Umbilical cord (tissue), 2 donors: ENCODE measurements at places on chromosomes 7 and 10.

DNA sequence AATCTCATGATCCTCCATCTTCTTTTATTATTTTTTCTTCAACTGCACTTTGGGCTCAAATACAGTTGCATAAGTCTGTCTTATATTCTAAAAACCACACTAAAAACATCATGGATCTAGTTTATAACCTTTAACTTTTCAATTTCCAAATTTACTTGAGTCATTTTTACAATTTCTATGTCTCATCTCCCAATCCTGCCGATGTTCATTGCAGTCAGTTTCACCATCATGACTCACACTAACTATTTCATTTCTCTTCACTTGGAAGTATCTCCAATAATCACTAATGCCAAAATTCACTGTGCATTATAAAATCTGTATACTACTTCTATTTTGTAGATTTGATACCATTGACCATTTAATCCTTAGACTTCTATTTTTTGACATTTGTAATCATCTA lies 806.9 kb upstream of the SORCS1 start:
- DNase-seq = no peak

- DNase-seq = no peak
These were observed 54.1 kb upstream of the NPTX2 start for GRCh38 chr7:98562871-98563495.

DNA sequence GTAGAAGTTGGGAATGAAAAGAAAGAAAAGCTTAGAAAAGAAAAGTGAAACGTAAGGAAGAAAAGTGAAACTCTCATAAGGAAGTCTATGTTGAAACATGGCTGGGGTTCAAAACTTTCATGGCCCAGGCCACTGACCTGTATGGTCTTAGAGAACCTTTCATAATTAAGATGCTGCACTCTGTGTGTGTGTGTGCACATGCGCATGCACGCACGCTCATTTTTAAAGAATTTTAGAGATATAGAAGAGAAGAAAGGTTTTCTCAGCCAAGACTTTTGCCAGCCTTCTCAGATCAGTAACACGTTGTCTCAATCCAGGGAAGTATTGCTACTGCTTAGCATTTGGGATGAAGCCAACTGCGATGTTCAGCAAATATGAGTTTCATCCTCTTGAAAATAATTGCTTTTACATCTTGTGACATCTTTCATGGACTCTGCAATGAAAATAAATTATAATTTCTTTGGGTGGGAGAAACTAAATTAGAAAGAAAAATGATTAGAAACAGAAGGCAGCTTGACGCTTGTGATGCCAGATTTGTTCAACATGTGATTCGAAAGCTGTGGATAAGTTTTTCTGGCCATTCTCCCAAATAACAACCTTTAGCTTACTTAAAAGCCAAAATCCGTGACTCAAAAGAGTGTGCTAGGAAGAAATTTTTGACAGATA lies 16.2 kb upstream of the SLC26A4 start:
- peak; percentile 53 for DNase-seq

DNA sequence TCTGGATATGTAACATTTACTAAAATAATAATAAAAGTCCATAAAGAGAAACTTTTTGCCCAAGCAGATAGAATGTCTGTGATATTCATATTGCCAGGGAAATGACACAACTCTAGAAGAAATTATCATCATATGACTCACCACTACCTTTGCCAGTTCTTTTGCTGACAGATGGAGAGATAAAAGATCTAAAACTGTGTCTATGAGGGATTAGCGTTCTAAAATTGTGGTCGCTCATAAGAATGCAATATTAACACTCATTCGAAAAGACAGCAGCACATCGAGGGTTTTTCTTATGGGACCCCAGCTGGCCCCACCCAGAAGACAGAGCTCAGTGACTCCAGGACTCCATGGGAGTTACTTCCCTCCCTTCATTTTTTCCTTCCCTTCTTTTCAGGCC lies 16.6 kb upstream of the LANCL2 start:
- DNase-seq = peak; percentile 49

- DNase-seq = peak; percentile 40
These were observed 23.3 kb downstream of the CALML3 start for GRCh38 chr10:5547931-5548660.

- DNase-seq = no peak
These were observed 107.7 kb downstream of the GRID1 start for GRCh38 chr10:86258941-86259340.

- DNase-seq = no peak
These were observed 35.4 kb upstream of the CDK14 start for GRCh38 chr7:90560730-90561129.

DNA sequence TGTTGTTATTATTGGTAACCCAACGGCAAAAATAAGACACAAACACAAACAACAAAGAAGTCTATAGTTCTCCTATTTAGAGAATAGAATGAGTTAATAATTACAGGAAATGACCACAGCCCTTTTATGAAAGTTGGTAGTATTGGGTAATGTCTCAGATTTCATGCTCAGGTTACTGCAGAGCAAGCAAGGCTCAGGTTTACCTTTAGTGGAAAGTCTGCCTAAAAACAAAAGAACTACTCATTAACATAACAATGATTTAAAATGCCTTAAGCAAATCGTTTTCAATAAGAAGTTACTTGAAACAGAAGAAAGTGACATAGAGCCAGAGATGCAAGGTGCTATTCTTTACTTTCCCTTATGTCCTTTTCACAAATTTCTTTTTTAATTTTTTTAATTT lies 441.2 kb downstream of the PLXDC2 start:
- DNase-seq = no peak

- DNase-seq = peak; percentile 79
These were observed 20.2 kb upstream of the PDGFA start for GRCh38 chr7:539731-540411.

GRCh38 chr7:143199040-143199439 lies 15.8 kb downstream of the TAS2R39 start:
- DNase-seq = no peak

DNA sequence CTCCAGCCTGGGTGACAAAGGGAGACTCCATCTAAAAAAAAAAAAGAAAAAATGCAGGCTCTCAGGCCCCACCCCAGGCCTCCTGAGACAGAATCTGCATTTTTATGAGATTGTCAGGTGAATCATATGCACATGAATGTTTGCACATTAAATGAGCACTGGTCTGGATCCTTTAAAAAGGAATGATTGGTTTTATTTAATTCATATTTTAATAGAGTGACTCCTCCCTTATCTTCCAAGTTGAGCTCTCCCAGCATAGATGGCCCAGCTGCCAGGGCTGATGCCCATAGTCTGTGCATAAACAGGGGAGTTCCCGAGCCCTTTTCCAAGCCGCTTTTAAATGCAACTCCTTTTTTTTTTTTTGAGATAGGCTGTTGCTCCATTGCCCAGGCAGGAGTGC lies 28.5 kb downstream of the CUX1 start:
- DNase-seq = no peak

DNA sequence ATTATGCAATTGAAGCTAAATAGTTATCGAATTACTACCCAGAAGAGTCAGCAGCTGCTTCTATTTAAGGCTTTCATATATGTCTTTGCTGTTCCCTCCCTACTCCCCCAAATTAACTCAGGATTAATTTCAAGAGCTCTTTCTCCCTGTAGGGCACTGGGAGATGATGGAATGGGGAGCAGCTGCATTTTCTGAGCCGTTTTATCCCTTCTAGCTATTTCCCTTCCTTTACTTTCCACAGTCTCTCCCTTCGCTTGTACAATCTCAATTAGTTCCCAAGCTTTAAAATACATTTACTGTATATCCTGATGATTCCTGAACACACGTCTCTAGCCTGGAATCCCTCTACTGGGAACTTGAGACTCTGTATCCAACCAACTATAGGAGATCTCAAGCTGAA lies 19.8 kb upstream of the TSPAN12 start:
- DNase-seq = no peak

DNA sequence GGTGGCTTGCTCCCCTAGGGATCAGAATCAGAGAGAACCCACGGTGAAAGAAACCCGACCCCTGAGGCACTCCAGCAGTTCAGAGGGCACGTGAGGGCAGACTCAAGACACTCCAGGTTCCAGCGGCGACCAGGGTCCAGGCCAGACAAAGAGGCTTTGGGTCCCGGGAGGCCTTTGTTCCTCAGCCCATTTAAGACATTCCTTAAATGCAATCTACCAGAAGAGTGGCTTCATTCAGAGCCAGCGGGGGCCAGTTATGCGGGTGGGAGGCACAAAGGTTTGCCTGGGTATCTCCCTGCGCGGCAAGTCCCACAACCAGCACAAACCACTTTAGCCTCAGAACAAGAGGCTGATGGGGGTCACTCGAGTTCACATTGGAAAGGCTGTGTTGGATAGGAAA lies 53.6 kb downstream of the AFAP1L2 start:
- no peak for DNase-seq

GRCh38 chr7:103593691-103594090 lies 147.7 kb upstream of the SLC26A5 start:
- DNase-seq = no peak

GRCh38 chr7:24715171-24715570 lies 42.1 kb downstream of the GSDME start:
- DNase-seq = no peak

DNA sequence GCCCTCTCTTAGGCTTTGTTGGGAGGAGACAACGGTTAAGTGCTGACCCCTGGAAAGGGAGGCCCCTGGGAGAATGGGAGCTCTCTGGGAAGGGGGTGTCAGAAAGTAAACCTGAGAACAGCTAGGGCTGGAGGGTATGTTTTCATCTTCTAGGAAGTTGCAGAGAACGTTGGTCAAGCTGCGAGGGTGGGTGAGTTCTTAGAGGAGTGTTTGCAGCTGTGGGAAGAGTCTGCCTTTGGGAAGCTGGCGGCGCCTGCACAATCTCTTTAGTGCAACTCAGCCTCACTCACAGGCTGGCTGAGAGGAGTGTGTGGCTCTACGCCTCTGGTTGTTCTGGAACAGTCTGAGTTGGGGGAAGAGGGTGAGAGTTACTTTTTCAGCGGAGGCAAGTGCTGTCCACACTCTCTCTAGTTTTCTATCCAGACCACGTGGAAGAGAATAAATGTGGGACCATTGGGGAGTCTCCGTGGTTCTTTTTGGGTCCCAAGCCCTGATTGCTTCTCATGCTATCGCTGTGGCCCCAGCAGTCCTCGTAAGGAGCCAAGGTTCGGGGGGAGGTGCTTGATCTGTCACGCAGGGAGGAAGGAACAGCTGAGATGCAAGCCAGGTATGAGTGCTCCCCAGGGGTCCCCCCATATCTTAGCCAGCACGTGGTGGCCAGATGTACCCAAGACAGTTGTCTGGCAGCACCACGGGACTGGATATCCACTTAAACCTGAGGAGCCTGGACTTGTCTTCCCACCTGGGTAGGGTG lies 237.2 kb downstream of the BUB3 start:
- peak; percentile 28 for DNase-seq

- DNase-seq = peak; percentile 94
These were observed 37.0 kb upstream of the PDCD4 start for GRCh38 chr10:110834629-110835301.

GRCh38 chr7:151060416-151061212 lies 1.2 kb downstream of the SLC4A2 start:
- DNase-seq = peak; percentile 44

DNA sequence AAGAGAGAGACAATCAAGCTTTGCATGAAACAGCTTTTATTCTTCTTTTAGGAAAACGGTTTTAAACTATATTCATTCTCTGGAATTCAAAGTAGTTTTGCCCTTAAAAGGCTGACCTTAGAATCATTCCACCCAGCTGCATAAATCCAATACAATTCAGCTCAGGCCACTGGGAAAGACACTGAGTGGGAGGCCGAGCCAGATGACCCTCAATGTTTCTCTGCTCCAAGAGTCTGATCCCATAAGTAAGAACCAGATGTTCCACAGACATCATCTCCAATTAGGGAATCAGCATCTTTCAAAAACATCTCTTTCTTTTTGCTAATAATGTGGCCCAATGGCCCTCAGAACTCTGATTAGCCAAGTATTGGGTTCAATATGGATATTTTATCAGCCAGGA lies 26.1 kb downstream of the CREB3L2 start:
- DNase-seq = peak; percentile 71

DNA sequence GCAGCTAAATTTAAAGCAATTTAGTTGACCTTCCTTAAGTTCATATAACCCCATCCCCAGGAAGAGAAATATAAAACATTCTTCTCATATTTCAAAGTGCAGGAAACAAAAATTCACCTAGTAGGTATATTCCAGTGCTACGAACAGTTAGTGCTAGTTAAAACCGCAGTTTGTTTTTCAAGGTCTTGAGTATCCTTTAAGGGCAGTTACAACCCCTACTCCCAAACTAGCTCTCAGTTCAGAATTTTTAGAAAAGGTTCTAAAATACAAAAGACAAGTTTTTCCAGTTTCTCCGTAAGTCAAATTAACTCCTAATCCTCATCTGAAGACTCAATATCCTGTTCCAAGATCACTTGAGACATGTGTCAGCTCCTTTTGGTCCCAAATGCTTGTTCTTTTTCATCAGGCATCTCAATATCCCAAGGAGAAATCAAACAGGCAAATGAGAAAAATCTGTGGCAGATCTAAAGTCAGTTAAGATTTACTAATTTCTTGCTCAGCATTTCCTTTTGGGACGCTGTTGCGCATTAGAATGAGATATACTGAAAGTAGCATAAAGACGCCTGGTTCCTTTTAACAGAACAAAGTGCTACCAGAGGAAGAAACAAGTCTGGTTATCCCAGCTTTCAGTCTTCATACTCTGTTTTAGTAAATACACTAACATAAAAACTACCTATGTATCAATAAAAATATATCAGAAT lies 51.8 kb downstream of the ARHGAP12 start:
- peak; percentile 39 for DNase-seq

- DNase-seq = no peak
These were observed 734 bp downstream of the PCLO start for GRCh38 chr7:83161899-83162401.

GRCh38 chr10:51000976-51001375 lies 73.3 kb upstream of the PRKG1 start:
- DNase-seq = no peak

DNA sequence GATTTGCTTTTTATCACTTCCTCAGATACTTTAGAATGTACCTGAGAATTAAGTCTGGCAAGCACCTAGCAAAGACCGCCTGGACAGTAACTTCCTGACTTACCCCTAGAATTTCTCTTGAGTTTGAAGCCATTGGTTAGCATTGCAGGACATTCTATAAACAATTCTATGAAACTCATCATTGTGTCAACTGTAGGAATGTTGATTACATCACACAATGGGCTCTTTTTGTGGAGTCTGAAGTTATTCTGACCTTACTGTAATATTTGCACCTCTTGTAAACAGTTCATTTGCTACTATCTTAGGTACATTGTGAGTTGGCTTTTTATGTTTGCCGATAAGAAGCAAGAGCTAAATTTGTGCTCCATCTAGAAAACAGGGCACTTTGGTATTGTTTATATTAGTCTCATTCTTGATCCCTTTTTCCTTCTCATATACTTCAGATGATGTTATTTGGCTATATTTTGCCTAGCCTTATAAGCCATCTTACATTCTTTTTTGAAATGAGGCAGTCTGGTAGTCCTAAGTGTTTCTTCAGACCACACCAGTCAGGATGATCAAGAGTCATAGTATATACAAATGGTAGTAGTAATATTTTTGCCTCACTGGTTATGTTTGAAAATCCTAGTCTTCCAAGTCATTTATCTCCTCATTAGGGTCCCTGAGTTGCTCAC lies 52.4 kb downstream of the CASD1 start:
- no peak for DNase-seq
